ENCODE measurements at places on chromosomes 12 and 14.
A peak's percentile ranks its signal among the peaks of the same experiment; 100 is the strongest.

- peak; percentile 62 for DNase-seq
Observed at GRCh38 chr14:55578511-55578910, 1.5 kb upstream of the KTN1 start.

DNA sequence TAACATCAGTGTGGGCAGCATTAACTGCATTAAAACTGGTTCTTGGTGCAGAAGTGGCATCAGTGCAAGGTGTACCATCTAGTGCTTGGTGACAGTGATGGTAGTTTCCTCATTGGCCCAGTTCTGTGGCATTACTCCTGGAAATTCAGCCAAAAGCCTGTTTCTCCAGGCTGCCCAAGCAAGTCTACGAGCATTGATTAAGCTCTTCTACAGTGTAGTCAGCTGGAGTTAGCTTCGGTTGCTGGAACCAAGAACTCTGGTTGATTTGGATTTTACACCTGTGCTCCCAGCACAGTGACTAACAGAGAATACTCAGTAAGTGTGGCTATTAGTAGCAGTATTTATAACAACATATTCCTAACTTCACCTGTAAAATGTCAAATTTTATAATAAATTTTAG is 84.9 kb upstream of the ZDHHC17 start:
- no peak for DNase-seq

GRCh38 chr14:28264306-28264705 is 502.3 kb upstream of the FOXG1 start:
- no peak for DNase-seq

DNA sequence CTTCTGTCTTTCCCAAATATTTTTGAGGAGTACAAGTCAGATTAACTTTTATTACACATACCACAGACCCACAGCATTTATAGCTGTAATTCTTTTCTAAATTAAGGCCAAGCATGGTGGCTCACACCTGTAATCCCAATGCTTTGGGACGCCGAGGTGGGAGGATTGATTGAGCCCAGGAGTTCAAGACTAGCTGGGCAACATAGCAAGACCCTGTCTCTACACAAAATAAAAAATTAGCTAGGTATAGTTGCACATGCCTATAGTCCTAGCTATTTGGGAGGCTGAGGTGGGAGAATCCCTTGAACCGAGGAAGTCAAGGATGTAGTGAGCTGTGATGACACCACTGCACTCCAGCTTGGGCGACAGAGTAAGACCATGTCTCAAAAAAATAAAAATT is 7.0 kb downstream of the DUSP16 start:
- DNase-seq = no peak

GRCh38 chr14:74077401-74077800 is 6.9 kb downstream of the ALDH6A1 start:
- no peak for DNase-seq

DNA sequence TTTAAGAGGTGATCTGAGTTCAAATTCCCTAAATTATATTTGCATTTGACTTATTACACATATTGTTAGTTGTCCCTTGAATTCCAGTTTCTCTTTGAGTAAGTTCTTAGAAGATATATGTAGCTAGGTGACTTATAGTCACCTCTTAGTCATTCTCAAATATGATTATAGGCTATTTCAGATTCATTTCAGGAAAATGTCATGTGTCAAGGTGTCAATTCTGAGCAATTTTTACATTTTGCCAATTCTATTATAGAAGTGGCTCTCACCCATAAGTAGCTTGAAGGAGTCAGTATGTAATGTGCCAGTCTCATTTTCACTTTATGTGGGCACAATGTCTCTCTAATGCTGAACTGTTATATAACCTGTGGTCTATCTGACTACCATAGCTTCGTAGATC is 623.4 kb downstream of the DIO2 start:
- no peak for DNase-seq

All from NCI-H2227 treated with DMSO at 0.1 percent for 48 hours (cell line).